Stimulated activated CD4-positive, alpha-beta T cell treated with anti-CD3 and anti-CD28 coated beads, Interleukin-15, amount 100 ng/mL, for 1 hour (primary cell): ENCODE measurements at places on chromosomes 16 and 17.

DNA sequence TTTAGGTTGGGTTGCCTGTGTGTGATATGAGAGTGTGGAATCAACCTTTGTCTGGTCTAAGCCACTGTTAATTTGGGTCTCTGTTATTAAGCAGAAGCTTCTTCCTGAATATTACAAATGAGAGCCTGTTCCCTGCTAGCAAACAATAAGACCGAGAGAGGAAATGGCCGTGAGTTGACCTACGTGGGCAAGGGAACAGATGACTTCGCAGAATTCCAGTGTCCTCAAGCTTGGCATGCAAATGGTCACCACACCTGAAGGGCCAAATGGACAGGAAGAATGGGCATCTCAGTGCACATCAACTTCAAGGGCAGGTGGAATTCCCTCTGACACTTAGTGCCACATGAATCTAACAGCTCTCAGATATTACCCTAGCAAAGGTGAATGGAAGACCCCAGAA is 250.8 kb upstream of the FOXF1 start:
- no peak for DNase-seq

GRCh38 chr17:62064791-62065563 is at the start of gene MED13:
Gene MED13, minus strand, starts transcription at chr17:62065278. Its CDS starts 73 bp downstream, at chr17:62065205.
- DNase-seq, result peak; percentile 28

DNA sequence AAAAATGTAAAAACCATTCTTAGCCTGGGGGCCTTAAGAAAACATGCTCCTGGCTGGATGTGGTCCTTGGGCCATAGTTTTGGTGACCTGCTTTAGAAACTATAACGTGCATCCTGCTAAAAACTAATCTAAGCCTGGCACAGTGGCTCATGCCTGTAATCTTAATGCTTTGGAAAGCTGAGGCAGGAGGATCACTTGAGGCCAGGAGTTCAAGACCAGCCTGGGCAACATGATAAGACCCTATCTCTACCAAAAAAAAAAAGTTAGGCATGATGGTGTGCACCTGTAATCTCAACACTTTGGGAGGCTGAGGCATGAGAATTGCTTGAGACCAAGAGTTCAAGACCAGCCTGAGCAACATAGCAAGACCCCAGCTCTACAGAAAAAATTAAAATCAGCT is 183.8 kb upstream of the CHMP6 start:
- no peak for DNase-seq

- DNase-seq, result no peak
Observed at GRCh38 chr16:10266809-10267208, 84.6 kb upstream of the GRIN2A start.

- DNase-seq, result no peak
Observed at GRCh38 chr17:39619786-39620101, 7.0 kb upstream of the PPP1R1B start.

- DNase-seq, result no peak
Observed at GRCh38 chr17:45096926-45097325, 35.4 kb downstream of the PLCD3 start.

GRCh38 chr17:81740395-81740961 is 28.4 kb downstream of the SLC25A10 start:
- DNase-seq, result no peak

DNA sequence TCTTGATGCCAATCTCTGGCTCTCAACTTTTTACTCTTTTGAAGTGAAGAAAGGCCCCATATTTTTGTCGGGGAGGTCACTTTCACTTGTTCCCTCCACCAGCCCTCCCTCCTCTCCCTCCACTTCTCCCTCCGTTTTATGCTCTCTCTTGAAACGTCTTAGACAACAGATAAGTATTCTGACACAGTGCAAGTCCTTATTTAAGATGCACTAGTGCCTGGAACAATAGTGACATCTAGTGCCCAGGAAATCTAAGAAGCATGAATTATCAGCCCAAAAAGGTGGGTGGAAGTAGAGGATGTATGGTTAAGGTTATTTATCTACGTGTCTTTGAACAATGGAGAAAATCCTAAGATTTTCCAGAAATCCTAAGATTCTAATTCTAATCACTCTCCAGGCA is 17.9 kb downstream of the PSME3IP1 start:
- no peak for DNase-seq
